Prostate gland (tissue), 2 donors: ENCODE measurements at places on chromosomes 16 and 17.

DNA sequence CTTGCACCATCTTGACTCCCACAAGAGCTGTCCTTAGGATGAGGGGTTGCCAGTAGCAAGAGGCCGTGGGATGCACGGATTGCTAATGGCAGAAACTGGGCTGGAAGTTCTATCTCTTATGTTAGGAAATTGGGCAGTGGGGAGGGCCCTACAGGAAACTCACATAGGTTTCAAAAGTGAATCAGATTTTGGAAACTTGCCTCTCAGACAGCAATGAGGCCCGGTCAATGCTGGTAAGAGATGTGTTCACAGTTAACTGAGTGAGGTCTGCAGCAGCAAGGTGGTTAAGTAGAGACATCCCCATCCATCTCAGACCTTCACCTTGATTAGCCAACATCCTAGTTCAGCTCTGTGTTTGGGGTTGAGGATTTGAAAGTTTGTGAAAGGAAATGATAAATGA lies 164.7 kb downstream of the ABCA8 start:
- no peak for DNase-seq

DNA sequence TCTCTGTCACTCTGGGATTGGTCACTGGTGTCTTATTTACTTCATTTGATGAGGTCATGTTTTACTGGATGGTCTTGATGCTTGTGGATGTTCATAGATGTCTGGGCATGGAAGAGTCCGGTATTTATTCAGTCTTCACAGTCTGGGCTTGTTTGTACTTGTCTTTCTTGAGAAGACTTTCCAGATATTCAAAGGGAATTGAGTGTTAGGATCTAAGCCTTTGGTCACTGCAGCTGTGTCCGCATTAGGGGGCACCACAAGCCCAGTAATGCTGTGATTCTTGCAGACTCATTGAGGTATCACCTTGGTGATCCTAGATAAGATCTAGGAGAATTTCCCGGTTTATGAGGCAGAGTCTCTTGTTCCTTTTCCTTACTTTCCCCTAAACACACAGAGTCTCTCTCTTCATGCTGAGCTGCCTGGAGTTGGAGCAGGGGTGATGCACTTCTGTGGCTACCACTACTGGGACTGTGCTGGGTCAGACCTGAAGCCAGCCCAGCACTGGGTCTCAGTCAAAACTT lies 214.7 kb downstream of the SPECC1 start:
- no peak for DNase-seq

DNA sequence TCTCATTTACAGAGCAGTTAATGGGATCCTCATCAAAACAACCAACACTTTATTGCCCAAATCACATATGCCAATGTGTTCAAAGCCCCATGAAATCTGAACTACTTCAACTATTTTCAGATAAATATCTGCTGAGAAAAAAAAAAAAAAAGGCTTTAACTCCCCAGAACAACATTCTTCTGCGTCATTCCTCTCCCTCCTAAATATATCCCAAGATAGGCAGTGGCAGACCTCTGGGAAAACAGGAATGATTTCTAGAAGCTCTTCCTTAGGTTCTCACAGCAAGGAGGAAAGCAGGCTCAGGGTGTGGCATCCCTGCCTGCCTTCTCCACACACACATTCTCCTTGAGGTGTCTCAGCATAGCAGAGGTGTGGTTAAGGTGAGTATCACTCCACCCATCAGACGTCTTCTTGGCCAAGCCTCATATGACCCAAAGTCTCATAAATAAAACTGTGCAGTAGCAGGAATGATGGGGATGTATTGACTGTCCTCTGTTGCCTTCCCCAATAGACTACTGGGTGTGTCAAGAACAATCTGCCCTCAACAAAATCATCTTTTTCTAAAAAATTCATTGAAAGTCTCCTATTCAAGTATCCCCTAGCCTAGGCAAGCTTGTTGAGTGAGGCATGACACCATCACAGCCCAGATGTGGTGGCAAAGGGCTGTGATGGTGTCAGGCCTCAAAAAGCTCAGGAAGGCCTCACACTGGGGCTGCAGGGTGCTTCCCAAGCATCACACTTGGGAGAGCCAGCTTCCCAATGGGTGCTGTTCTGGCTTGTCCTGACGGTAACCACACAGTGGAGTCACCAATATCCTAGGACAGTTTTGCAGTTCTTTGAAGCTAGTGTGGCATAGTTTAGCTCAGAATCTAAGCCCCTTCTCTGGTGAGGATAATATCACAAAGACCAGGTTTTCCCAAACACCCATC lies 135.4 kb upstream of the SOX9 start:
- no peak for DNase-seq

DNA sequence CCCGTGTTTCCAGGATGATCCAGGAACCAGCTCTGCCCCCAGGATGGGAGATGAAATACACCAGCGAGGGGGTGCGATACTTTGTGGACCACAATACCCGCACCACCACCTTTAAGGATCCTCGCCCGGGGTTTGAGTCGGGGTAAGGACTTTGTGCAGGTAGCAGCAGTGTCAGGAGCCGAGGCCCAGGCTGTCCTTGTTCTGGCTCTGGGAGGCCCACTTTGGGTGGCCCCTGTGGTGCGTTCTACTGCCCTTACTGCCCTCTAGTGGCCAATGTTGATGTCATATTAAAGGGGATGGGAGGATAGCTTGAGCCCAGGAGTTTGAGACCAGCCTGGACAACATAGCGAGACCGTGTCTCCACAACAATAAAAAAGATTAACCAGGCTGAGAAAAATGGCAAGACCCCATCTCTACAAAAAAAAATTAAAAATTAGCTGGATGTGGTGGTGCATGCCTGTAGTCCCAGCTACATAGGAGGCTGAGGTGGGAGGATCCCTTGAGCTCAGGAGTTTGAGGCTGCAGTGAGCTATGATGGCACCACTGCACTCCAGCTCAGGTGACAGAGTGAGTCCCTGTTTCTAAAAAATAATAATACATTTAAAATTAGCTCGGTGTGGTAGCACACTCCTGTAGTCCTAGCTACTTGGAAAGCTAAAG lies 20.9 kb upstream of the CLEC18A start:
- peak; percentile 43 for DNase-seq

- no peak for DNase-seq
Observed at GRCh38 chr16:62137996-62138395, 101.8 kb upstream of the CDH8 start.

DNA sequence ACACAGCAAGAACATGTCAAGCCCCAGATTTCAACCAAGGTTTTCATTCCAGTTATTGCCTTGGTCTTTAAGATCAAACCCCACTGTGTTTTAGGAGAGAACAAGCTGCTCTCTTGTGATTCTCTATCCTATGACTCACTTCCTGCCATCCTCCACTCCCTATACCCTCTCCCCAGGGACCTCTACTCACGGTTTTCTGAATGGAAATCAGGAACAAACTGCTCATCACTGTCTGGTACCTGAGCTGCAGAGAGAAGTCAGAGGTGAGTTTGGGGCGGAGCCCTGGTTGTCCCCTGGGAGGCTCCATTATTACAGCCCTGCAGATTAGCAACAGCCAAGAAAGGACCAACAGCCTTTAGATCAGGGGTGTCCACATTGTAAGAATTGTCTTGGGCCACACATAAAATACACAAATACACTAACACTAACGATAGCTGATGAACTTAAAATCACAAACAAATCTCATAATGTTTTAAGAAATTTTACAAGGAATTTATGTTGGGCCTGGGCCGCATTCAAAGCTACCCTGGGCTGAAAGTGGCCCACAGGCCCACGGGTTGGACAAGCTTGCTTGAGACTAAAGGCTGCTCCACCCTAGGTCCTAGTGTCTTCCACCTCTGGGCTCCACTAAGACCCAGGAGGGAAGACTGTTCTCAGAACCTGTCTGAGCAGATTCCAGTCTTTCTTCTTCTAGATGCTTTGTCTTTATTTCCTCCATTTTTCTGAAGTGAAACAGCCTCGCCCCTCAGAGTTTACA lies 9.7 kb downstream of the ETV4 start:
- DNase-seq = no peak

GRCh38 chr16:71893888-71894228 lies 1.5 kb upstream of the IST1 start:
- no peak for DNase-seq

DNA sequence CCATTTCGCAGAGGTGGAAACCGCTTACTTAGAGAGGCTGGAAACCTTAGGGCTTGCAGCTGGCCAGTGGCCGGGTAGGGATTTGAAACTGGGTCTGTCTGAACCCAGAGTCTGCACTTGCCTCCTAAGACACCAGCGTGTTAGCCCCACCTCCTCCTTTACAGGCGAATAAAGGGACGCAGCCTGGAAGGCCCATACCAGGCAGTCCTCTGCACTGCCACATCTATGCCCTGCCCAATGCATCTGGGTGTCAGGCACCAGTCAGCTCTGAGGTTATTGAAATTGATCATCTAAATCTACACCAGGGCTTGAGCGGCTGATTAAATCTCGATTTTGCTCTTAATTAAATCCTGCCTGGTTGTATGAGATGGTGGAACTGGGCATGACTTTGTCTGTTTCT lies 19.9 kb upstream of the NAGS start:
- no peak for DNase-seq

DNA sequence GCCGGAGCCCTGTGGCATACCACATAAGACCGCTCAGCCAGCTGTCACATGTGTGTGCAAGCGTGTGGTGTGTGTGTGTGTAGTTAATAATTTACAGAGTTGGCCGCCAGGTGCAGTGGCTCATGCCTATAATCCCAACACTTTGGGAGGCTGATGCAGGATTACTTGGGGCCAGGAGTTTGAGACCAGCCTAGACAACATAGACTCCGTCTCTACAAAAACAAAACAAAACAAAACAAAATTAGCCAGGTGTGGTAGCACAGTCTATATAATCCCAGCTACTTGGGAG lies 20.4 kb downstream of the SOCS1 start:
- DNase-seq = no peak

GRCh38 chr16:53372992-53373871 lies 61.0 kb upstream of the RBL2 start:
- DNase-seq = peak; percentile 66

- no peak for DNase-seq
Observed at GRCh38 chr16:83705856-83706255, 101.9 kb upstream of the HSBP1 start.

- DNase-seq = no peak
Observed at GRCh38 chr17:34095106-34095505, 160.0 kb upstream of the CCL2 start.
